ENCODE measurements at places on chromosomes 1 and 21.

- DNase-seq: no peak
Observed at GRCh38 chr1:9332513-9333143, 39.9 kb downstream of the SPSB1 start.

GRCh38 chr1:162702628-162703027, 70.4 kb downstream of the DDR2 start:
- DNase-seq: no peak

- no peak for DNase-seq
Observed at GRCh38 chr1:232404981-232405731, 224.8 kb downstream of the SIPA1L2 start.

DNA sequence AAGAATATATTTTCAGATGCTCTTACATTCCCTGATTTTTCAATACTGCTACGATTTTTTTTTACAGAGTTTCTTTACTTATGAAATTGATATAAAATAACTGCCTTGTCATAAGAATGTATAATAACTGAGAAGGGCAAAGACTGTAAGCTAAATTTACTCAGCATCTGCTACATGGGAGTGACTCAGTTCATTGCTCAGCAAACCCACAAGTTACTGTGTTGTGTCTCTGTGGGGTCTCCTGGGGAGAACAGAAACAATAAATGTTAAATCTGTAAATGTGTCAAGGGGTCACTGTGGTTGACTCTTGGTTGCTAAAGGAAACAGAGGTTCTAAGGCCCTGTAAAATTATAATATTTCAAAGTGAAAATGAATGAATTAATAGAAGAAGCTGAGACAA, 210.3 kb upstream of the CACYBP start:
- DNase-seq: no peak

DNA sequence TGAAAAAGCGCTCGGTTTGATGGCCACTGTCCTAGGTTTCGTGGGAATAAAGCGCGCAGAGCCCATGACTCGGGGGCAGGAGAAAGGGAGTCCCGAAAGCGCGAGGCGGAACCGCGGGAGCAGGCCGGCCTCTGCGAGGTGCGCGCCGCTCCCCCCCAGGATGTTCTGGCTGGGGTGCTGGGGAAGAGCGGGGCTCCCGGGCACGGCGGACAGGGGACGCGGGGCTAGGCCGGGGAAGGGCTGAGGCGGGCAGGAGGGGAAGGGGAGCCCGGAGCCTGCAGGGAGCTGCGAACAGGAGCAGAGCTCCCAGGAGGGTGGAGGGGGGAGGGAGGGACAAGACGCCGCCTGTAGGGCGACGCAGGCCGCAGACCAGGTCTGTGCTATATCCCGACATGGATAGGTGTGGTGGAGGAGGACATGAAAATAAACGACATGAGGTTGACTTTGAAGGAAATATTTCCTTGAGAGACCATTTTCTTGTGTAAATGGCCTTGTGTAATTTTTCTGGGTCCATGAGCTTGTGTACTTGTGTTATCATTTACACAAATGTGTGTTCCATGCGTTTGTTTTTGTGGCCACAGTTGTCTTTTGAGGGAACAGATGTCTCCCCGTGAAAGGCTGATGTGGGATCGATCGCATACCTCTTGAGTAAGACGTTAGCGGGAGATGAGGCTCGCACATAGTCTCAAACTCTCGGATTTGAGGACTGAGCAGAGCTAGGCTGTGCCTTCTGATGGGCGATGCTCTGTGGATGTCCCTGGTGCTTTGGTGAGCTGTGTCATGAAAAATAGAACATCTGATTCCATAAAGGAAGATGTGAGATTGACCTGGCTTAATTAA, 1.3 kb downstream of the PCNT start:
- peak; percentile 63 for DNase-seq

DNA sequence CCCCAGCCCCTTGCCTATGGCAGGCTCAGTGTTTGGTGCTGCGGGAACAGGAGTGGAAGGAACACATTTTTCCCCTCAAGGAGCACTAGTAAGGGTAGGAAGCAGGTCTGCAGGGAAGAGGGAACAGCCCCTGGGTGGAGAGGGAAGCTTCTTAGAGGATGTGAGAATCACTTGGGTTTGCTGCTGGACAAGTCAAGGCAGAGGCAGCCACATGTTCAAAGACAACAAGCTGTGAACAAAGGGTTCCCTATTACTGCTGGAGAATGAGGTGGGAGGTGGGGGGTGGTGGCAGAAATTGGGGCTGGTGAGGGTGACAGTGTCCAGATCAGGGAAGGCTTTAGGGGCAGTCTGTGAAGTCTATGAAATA, 24.8 kb upstream of the CITED4 start:
- DNase-seq: no peak

DNA sequence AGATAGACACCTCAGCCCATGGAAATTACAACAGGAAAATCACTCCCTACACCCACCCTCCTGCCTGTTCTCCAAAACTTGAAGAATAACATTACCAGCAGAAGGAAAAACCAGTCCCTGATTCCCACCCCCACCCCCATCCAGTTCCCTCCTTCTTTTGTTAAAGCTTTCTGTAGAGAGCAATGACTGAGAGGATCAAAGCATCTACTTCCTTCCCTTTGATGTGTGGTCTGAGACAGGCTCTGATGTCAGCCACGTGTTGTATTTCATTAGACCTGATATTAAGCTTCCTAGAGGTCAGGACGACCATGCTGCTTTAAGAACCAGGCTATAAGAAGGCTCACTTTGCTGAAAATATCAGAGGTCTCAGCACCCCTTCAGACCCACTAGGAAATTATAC, 73.9 kb upstream of the HAO2 start:
- DNase-seq: peak; percentile 17

- DNase-seq: no peak
Observed at GRCh38 chr1:52059321-52059720, 3.2 kb downstream of the BTF3L4 start.

- no peak for DNase-seq
Observed at GRCh38 chr1:209787551-209787950, 3.2 kb upstream of the C1orf74 start.

DNA sequence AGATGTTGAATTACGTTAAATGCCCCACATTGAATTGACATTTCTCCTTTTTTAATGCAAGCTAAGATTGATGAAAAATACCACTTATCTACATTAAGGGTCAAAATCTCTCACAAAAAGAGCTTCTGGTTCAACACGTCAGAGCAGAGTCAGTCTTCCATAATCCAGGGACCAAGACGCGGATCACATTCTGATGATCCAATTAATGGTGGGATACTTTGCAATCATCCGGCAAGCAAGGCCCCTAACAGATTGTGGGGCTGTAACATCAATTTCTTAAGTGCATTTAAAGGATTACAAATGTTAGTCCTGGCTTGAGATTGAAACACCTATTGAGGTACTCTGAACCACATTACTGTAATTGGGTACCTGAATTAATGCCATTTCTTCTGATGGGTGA, 120.2 kb upstream of the ESRRG start:
- no peak for DNase-seq

DNA sequence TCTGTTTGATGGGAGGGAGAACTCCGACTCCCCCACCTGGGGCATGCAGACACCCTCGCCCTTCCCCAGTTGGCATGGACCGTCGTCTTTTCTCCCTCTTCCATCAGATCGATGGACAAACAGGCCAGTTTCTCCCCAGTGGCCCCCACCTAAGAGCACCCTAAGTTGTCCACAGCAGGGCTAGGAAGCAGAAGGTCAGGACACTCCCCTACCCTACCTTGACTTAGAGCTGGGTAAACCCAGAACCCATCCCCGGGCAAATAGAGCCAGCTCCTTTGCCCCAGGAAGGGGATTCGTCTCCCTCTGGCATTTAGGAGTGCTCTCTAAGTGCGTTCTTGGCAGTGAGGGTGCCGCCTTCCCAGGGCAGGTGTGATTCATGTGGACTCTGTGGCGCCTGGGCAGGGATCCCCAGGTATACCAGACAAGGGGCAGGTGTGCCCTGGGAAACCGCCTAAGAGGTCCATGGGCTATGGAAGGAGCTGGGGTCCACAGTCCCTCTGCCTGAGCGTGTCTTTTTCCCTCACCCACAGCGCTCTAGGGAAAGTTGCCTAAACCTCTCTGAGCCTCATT, 2.7 kb upstream of the RUNX3 start:
- no peak for DNase-seq

DNA sequence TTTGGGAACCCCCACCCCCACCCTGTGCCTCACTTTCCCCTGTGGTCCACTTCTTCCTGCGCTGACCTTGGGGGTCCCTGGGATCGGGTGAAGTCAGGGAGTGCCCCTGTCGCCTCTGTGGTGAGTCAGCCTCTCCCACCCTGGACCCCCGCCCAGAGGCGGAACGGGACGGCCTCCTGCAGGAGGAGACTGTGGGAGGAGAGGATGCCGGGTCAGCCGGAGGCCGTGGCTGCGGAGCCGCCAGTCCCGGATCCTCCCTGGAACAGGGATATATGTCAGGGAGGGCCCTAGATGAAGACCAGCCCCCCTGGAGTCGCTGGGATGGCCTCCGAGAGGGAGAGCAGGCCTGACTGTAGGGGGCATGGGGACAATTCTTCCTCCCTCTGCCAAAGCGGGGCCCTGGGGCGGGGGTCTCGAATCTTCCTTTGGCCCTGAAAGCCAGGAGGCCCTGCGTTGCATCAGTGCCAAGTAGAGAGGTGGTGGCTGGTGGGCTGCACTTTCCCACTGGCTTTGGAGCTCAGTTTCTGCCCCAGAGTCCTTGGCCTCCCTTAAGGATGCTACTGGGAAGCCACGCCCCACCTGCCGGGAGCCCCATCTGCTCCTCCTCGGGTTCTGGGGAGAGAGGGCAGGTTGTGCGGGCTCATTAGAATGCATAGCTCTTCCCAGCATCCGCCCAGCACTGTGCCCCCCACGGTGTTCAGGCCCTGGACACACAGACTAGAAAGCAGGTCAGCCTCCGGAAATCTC, 930 bp downstream of the ARHGEF10L start:
- DNase-seq: no peak
